Small intestine (tissue), 16 donors: ENCODE measurements at places on chromosomes 5 and 9. TPM values are rescaled to one million over a fixed set of nuclear protein-coding genes. Genes with fewer than 3 reads are reported as not detected.

- no peak for DNase-seq
Observed at GRCh38 chr5:10896016-10896415, 135.0 kb upstream of the DAP start.

DNA sequence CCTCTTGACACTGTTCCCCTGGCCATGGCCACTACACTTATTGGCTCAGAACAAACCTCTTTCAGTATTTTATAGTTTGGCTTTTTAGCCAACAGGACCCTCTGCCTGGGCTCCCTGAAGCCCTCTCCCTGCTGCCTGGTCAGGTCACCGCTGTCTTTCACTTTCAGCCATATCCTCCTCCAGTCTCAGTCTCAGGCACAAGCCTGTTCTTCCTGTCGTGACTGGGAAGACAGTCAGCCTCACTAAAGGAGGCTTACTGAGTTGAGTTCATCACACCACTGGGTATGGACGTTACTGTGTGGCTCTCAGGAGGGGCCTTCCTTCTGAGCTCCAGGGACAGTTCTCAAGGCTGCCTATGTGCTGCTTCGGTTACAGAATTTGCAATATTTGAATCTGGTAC lies 2.0 kb downstream of the QSOX2 start:
- DNase-seq = no peak

- DNase-seq = no peak
Observed at GRCh38 chr9:441126-441525, 226.5 kb downstream of the DOCK8 start.

DNA sequence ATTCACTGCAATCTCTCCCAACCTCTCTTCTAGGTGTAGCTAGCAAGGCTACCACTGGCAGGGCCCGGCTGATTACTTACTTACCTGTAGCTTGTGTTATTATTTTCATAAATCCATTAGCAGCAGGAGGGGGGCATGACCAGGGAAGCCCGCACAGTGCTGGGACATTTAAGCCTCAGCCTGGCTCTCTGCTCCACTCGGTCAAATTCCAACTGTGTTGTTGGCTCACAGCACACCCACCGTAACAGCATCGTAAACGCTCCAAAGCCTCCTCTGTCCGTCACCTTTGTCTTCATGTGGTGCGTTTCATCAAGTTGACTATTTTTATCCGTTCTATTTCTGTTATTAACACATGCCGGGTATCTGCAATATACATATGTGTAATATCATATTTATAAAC lies 264.7 kb downstream of the NSG2 start:
- no peak for DNase-seq

GRCh38 chr5:178289438-178289837 lies 56.8 kb upstream of the PHYKPL start:
- DNase-seq = no peak

- peak; percentile 37 for DNase-seq
Observed at GRCh38 chr9:6785682-6786081, 27.9 kb downstream of the KDM4C start.

- no peak for DNase-seq
Observed at GRCh38 chr9:131833906-131834305, 94.0 kb upstream of the RAPGEF1 start.

GRCh38 chr5:169196059-169196458 lies 104.9 kb downstream of the SLIT3 start:
- no peak for DNase-seq

DNA sequence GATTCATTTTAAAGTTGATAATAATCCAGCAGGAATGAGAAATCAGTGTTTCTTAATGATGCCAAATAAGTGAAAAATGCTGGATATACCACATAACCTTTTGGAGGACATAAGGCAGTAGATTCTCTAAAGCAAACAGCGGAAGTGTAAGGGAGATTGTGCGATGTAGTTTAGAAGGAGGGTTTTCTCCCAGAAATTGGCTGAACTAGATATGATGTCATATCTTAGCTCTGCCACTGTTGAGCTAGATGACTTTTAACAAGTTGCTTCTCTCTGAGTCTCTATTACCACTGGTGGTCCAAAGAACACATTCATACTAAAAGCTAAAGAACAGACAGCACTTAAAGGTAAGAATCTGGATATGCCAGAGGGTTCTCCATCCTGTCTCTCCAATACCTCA lies 107.0 kb downstream of the NR6A1 start:
- DNase-seq = no peak

The ITGA1 gene
- polyA plus RNA-seq = 7.5 TPM
